HT1080 (cell line): ENCODE measurements at places on chromosomes 5 and 9.
A peak's percentile ranks its signal among the peaks of the same experiment; 100 is the strongest.

DNA sequence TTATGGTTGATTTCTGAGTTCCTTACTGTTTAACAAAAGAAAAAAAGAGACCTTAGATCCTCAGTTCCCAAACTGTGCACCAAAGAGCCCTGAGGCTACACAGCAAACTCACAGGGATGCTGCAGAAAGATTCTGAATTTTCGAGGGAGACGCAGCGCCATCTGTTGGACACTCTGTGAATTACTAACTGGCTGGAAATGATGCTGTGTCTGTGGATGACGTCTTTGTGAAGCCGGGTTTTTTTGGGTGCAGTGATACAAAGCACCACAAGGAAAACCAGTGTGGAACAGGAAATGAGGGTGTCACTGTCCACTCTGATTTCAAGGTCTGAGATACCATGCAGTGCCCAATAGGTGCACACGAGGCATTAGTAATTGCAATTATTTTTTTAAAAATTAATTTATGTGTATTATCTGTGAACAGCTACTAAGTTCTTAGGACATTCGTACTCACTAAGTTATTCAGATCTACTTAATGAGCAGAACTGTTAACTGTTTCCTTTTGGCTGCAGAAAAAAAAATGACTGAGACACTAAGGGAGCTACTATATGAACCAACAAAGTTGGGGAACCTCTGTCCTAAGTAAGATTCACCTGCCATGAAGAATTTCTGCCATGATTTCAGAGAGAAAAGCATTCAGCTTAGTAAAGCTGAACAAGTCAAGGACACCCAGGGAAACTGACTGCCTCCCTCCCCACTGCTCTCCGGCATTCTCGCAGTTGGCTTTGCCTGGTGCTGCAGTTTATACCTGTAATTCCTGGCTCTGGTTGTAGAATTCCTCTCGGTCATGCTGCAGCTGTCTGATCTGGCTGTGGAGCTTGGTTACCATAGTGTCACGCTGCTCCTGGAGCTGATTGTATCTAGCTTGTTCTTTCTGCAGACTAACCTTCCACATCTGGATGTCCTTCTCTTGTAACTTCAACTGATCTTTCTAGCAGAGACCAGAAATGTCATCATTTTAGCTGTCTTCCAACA, 23.4 kb downstream of the SPACA9 start:
- peak; percentile 82 for DNase-seq

DNA sequence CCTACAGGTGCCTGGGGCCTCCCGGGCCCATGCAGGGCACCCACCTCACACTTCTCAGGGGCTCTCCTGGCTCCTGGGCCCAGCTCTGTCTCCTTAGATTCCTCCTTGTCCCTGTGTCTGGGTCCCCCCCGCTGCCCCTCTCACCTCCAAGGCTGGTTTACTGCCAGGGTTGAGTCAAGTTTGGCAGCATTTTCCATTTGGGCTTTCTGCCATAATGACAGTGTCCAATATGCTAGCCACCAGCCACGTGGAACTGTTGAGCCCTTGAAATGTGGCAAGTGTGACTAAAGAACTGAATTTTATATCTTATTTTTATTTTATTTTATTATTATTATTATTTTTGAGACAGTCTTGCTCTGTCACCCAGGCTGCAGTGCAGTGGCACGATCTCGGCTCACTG, 1.9 kb downstream of the TTC16 start:
- DNase-seq: no peak

- DNase-seq: peak; percentile 70
Observed at GRCh38 chr5:68344447-68345111, 129.0 kb downstream of the PIK3R1 start.

DNA sequence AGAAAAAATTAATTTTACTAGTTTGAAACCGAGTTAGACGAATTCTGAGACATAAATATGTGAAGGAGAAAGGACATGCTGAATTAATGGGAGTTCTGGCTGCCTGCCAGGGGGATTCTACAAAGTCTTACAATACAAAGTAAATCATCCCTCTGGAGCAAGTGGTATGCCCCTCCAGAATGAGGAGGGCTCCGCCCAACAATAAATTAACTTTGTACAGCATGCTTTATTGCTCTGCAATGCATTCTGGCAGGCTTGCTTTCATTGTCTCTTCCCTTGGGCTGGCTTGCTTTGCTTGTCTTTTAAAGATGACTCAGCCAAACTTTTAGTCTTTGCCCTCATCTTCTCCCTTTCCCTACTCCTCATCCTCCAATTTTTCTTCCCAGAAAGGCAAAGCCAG, 11.7 kb upstream of the PCDHB1 start:
- DNase-seq: no peak

DNA sequence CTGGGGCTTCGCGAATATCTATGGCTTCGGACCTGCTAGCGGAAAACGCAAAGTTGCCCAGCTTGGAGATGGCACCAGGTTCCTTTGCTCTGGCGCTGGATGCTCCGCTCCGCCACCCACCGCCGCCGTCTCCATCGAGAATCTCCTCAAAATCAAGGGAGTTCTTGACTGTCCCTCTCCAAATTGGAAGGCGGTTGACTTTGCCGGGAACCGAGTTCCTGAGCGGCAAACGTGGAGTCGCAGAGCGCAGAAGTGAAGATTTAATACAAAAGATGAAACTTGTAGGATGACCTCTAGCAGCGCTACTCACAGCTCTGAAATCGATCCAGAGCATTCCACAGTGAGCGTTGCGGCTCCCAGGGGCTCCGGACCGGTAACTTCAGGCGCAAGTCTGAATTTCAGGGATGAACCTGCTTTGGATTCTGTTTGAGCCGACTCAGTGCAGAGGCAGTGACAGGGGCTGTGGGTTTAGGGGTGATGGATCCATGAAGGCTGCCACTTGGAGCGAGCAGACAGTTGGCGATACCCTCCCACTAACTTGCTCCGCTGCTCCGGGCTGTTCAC, 1641.5 kb upstream of the C9orf72 start:
- DNase-seq: no peak

- DNase-seq: peak; percentile 36
Observed at GRCh38 chr9:118222375-118222774, 518.2 kb downstream of the TLR4 start.

- DNase-seq: peak; percentile 65
Observed at GRCh38 chr5:141778206-141778605, 96.2 kb upstream of the ARAP3 start.

DNA sequence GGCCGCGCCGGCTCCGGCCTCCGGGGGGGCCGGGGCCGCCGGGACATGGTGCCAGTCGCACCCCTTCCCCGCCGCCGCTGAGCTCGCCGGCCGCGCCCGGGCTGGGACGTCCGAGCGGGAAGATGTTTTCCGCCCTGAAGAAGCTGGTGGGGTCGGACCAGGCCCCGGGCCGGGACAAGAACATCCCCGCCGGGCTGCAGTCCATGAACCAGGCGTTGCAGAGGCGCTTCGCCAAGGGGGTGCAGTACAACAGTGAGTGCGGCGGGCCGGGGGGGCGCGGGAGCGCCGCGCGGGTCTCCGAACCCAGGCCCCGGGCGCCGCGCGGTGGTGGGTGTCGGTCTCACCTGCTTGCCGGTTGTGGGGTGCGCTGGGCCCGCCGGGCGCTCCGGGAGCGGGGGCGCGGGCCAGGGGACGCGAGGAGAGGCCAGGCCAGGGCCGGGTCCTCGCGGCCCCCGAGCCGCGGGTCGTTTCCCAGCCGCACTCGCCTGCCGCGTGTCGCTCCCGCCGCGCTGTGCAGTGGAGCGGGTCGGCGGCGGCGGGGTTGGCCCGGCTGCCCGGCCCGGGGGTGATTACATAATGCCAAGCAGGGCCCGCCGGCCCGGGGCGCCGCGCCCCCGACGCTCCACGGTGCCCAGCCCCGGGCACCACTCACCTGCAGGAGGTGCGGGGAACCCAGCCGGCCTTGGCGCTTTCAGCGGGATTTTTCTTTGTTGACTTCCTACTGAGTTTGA, 492 bp downstream of the RABL6 start:
- no peak for DNase-seq

GRCh38 chr9:100186356-100186755, 87.3 kb downstream of the INVS start:
- no peak for DNase-seq

- no peak for DNase-seq
Observed at GRCh38 chr5:36763454-36763853, 113.1 kb upstream of the NIPBL start.

- DNase-seq: no peak
Observed at GRCh38 chr9:80878556-80878955, 810.8 kb downstream of the TLE1 start.

GRCh38 chr5:33848554-33848953, 43.2 kb downstream of the ADAMTS12 start:
- no peak for DNase-seq

GRCh38 chr5:175866377-175866907, 4.9 kb upstream of the CPLX2 start:
- DNase-seq: no peak

DNA sequence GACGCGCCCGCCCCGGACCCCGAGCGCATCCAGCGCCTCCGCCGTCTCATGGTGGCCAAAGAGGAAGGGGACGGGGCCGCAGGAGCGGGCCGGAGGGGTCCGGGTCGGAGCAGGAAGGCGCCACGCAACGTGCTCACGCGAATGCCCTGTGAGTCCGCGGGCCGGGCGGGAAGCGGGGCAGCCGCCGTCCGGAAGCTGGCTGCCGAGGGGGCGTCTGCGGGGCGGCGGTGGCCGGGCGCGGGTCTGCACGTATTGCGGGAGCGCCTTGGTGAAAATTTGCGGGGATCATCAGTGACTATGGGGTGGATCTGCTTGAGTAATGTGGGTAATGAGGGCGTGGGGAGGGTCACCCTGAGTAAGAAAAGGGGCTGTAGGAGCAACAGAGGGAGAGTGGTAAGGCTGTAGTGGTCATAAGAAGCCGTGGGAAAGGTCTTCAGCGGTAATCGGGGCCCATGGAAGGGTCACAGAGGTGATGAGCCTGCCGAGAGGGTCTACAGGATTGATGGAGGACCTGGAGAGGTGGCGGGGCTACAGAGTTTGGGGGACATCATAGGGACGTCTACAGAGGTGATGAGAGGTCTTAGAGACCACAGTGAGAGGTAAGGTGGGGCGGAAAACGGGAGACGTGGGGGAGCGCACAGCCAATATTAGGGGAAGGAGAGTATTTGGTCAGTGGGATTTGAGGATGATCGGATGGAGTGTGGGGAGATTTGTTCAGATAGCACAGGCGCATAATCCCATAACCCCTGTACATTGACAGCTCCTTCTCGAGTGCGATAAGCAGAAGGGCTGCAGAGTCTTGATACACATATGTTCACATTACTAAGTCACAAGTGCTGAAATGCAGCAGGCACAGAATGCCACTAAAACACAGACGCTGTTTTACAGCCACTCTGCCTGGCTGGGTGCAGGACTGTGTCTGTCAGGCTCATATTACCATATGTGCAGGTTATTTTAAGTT, 819 bp downstream of the LSM11 start:
- DNase-seq: no peak

GRCh38 chr5:103793595-103794182, 231.1 kb upstream of the NUDT12 start:
- no peak for DNase-seq

DNA sequence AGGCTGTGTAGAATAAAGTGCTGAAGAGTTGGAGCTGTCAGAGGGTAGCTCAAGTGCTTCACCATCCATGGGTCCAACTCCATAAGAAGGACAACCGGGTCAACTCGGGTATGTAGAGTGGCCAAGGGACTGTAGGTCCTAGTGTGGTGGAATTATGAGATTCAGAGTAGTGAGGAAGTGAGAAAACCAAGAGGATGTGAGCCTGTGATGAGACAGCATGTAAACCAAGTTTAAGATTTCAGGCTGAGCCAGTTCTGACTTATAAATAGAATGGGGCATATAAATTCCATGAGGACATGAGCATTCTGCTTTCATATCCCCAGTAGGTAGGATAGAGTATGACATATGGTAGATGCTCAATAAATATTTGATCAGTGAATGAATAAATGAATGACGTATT, 96.3 kb downstream of the CFAP95 start:
- DNase-seq: peak; percentile 93

DNA sequence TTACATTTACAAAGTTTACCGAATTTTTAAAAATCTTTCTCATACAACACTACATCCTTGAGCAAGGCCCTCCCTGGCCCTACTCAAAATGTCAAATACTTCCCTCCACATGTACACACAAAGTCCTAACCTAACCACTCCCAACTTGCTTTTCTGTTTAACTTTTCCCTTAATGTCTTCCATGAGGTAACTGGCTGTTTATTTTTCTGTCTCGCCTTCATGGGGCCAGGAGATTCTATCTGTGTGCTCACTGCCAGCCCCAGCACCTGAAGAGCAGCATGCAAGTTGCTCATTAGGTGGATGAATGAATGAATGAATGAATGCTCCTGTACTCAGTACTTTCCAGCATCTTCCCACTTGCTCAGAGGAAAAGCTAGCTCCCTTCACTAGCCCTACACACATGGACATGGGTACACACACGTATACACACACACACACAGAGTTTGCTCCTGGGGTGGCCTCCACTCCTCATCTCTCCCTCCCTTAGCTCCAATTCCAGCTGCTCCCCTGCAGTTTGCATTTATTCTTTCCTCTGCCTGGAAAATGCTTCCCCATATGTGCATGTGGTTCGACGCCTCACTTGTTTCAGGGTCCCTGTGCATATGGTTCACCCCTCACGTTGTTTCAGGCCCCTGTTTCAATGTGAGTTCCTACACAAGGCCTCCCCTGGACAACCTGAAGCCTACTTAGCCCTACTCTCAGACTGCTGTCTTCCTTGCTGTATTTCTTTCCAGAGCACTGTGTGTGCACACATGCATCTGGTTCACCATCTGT, 165.2 kb downstream of the ROR2 start:
- no peak for DNase-seq

GRCh38 chr5:37002176-37002751, 125.7 kb downstream of the NIPBL start:
- no peak for DNase-seq

GRCh38 chr5:118722122-118723020, 266.0 kb downstream of the DTWD2 start:
- no peak for DNase-seq

DNA sequence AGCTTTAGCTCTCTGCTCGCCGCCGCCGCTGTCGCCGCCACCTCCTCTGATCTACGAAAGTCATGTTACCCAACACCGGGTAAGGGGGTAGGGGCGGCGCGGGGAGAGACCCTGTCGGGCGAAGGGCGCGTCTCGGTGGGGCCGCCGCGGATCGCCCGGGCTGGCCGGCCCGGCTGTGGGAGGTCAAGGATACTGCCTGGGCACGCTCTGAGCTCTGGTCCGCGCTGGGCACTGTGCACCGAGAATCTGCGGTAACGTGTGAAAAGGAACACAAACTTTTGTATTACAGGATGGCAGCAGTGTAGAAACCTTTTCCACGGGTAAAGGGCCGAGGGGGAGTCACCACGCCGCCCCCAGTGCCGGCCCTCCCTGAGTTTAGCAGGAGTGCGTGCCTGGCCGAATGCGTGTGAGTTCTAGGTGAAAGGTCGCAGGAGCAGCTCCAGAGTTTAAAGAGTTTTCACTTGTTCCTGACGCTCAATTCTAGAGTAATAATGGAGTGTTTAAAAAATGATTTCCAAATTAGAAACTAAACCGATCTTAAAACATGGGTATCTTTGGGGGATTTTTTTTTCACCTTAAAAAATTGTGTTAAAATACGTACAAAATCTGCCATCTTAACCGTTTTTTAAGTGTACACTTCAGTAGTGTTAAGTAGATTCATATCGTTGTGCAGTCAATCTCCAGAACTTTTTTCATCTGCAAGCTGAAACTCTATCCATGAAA, at the start of gene HSDL2:
HSDL2 (plus strand) TSS at position 7 of the 723 bp plus-strand sequence; CDS start at position 63, 56 bp downstream.
- DNase-seq: no peak
